ENCODE measurements at places on chromosomes 7 and 10. TPM values are rescaled to one million over a fixed set of nuclear protein-coding genes. Genes with fewer than 3 reads are reported as not detected.

MRPS16 gene
- total RNA-seq = 44.8 TPM

AASS gene
- total RNA-seq = 42.4 TPM

DNA sequence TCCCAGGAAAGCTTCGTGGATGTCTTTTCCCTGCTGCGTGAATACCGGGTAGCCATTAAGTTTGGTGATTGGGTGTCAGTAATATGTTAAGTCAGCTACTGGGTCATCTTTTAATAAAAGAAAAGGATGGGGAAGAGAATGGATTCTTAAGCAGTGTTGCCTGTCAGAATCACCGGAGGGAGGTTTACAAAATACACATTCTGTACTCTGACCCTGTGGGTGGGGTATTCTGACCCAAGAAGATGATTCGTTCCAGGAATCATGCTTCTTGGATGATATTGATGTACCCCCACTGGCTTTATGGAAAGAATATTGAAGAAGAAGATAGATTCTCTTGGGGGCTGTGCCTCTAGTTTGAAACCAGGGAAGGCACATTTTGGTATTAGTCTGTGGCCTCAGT is 18.3 kb downstream of the SGPL1 start:
- no peak for DNase-seq

DNA sequence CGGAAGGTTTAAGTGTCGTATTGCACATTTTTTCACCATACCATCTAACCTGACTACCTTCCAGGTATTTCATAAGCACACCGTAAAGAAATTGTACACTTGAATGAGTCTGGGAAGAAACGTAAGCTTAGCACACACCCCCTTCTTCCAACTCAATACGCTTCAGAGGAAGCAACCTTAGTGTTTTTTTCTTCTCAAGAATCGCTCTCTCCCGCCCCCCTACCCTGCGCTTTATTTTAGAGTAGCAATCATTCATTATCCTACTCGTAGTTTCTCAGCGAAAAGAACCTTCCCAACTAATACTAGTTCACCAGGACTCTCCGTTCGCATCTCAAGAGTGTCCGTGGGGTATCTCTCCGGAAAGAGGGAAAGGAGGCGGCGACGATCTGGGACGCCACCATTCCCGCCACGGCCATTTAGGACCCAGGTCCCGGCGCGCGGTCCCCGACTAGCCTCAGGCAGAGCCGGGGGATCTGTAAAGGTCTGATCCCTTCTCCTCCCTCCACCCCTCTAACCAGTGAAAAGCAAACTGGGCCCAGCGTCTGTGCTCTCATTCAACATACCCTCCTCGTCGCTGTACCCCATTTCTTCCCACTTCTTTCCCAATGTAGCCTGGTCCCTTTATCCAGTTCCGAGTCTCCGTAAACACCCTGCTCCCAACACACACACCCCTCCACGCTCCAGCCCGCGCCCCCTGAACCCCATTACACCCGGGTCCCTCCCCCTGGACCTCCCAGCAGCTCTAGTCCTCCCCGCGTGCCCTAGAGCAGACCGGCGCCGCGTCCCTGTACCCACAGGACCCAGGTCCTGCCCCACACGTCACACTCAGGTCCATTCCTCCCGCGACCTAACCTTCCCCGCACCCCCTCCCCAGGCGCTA is 16.0 kb downstream of the MYOZ1 start:
- peak; percentile 80 for DNase-seq

- DNase-seq = peak; percentile 57
These were observed 15.1 kb downstream of the LSMEM1 start for GRCh38 chr7:112495810-112496462.
